ENCODE measurements at places on chromosomes 7 and 10.

- DNase-seq: no peak
Observed at GRCh38 chr10:71746344-71747037, 26.8 kb downstream of the VSIR start.

GRCh38 chr7:107492875-107493274, 23.0 kb downstream of the GPR22 start:
- no peak for DNase-seq

- DNase-seq: no peak
Observed at GRCh38 chr10:132300582-132300981, 7.2 kb downstream of the STK32C start.

DNA sequence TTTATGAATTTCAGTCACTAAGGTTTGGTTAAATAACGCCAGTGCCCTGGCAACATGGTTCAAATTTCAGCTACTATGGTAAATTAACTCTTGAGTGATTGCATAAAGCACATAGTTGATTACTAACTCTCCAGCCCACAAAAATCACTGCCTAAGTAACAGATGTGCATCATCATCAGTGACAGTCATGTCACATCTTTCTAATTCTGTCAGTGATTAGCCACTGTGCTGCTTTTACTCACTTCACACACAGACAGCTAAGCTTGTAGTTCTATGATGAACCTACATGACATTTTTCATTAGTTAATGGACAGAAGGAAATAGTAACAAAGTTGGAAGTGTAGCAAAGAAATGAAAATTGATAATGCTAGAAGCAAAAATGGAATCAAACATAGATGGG, 108.9 kb downstream of the DNAH11 start:
- peak; percentile 11 for DNase-seq

GRCh38 chr7:918441-919113, 35.9 kb downstream of the ADAP1 start:
- no peak for DNase-seq

DNA sequence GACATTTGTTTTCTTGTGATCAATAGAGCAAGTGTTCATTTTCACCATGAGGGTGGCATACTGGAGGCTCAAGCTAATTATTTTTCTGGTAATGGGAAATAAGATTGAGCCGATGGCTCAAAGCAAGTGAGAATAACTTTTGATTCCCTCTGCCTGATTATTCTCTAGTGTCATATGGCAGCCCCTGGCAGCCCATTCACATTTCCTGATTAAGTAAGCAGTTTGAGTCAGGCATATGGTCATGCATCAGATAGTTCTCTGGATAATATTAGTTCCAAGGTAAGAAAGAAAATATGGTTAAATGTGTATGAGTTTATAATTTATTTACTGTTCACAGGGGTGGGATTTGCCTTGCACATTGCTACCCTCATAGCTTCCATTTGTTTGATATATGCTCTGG, 109.2 kb downstream of the DYNC1I1 start:
- DNase-seq: no peak

- no peak for DNase-seq
Observed at GRCh38 chr10:86258941-86259340, 107.7 kb downstream of the GRID1 start.

DNA sequence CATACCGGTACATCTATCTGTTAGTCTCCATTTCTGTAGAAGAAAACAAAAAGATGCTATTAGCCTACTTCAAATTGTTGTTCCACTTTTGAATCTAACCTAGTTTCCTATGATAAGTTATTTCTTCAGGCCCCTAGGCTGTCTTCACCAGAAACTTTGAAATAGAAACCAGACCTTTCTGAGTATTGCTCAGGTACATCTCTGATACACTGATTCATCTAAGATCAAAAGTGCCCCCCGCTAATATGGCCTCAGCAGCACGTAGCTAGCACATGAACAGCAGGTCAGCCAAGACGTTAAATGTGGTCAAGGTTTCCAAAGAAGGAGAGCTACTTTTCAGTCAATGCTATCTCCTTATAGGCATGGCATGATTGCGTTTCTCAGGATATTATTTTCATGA, 23.6 kb downstream of the CTAGE6 start:
- no peak for DNase-seq

DNA sequence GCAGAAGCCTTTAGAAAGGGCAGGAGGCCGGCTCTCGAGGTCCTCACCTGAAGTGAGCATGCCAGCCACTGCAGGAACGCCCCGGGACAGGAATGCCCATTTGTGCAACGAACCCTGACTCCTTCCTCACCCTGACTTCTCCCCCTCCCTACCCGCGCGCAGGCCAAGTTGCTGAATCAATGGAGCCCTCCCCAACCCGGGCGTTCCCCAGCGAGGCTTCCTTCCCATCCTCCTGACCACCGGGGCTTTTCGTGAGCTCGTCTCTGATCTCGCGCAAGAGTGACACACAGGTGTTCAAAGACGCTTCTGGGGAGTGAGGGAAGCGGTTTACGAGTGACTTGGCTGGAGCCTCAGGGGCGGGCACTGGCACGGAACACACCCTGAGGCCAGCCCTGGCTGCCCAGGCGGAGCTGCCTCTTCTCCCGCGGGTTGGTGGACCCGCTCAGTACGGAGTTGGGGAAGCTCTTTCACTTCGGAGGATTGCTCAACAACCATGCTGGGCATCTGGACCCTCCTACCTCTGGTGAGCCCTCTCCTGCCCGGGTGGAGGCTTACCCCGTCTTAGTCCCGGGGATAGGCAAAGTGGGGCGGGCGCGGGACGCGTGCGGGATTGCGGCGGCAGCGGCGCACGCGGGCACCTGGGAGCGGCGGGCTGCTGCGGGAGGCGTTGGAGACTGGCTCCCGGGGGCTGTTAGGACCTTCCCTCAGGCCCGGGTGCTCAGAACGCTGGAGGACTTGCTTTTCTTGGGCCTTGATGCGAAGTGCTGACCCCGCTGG, at the start of gene FAS:
Gene FAS (plus strand): TSS at position 415 of the 777 bp plus-strand sequence. CDS start 79 bp downstream, at position 494.
- no peak for DNase-seq

- DNase-seq: no peak
Observed at GRCh38 chr7:136051203-136051928, 74.2 kb upstream of the MTPN start.

DNA sequence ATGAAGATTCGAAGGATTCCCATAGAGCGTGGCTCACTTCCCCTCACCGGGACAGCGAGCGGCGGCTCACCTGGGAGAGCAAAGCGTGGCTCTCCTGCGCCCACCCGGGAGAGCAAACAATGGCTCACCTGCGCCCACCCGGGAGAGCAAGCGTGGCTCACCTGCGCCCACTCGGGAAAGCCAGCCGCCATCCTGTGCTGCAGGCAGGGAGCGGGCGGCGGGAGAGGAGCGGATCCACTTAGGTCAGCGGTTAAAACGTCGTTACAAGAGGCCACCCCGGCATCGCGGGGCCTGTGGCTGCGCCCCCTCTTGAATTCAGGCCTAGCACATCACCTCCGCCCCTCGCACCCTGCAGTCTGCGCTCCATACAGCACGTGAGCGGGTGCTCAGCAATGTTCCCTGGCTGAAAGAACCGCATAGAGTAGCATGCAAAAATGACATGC, 461 bp upstream of the FIGNL1 start:
- DNase-seq: peak; percentile 28

DNA sequence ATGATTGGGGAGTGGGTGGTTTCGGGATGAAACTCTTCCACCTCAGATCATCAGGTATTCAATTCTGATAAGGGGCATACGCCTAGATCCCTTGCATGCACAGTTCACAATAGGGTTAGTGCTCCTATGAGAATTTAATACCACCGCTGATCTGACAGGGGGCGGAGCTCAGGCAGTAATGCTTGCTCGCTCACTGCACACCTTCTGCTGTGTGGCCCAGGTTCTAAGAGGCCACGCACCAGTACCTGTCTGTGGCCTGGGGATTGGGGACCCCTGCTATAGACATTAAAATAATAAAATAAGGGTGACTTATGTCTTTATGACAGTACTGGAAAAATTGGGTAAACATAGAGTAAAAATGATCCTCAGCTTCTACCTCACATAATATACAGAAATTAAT, 66.1 kb downstream of the SAMD9 start:
- no peak for DNase-seq

GRCh38 chr7:23107781-23108180, 2.2 kb downstream of the KLHL7 start:
- no peak for DNase-seq

GRCh38 chr10:3271354-3272115, 99.0 kb upstream of the PITRM1 start:
- no peak for DNase-seq

GRCh38 chr7:146956853-146957252, 840.3 kb downstream of the CNTNAP2 start:
- DNase-seq: no peak

GRCh38 chr7:155215576-155216325, 81.9 kb upstream of the INSIG1 start:
- DNase-seq: no peak

GRCh38 chr10:50653758-50654157, 30.0 kb upstream of the SGMS1 start:
- DNase-seq: no peak

GRCh38 chr10:79070606-79071395, 2.0 kb downstream of the ZMIZ1 start:
- peak; percentile 64 for DNase-seq

DNA sequence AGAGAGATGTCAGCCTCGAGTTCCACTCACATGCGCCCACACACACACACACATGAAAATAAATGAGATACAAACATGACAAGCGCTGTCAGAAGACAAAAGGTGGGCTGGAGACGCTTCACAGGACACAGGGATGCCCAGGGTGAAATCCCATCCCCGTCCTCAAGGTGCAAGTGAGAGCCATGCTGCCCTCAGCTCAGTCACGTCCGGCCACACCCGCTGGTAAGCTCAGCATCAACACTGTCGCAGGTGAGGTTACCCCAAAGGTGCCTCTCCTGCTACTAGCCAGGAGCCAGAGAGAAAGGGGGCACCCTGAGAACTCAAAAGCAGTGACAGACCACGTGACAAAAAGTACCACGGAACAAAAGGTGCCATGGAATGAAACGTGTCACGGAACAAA, 22.2 kb downstream of the PITRM1 start:
- no peak for DNase-seq

- no peak for DNase-seq
Observed at GRCh38 chr7:90201500-90202195, 9.9 kb upstream of the STEAP2 start.

DNA sequence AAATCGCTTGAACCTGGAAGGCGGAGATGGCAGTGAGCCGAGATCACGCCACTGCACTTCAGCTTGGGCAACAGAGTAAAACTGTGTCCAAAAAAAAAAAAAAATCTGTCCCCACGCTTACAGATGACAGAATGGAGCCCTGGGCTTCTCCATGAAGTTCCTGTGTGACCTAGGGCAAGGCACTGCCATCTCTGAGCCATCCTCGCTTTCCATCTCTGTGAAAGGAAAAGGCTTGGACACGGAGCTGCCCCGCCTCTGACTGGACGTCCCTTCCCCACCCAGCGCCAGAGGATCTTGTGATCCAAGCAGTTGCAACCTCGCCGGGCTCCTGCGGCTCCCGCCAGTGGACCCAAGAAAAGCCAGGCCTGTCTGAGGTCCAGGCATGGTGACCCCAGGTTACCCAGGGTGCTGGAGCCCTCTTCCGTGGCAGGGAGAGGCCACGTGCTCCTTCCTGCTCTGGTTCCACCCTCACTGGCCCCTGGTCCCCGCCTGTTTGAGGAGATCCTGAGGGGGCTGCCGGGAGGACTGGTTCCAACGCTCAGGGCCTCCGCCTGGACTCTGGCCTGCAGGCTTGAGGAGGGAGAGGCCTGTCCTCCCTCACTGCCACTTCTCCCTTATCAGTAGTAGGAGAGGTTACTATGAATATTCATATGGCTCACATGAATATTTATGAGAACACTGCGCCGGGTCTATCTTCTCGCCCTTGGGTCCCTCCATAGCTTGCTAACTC, 25.6 kb upstream of the ELFN1 start:
- no peak for DNase-seq

GRCh38 chr10:76012716-76013327, 581.4 kb downstream of the LRMDA start:
- DNase-seq: peak; percentile 45

GRCh38 chr7:73960548-73960947, 67.4 kb upstream of the ELN start:
- DNase-seq: no peak

DNA sequence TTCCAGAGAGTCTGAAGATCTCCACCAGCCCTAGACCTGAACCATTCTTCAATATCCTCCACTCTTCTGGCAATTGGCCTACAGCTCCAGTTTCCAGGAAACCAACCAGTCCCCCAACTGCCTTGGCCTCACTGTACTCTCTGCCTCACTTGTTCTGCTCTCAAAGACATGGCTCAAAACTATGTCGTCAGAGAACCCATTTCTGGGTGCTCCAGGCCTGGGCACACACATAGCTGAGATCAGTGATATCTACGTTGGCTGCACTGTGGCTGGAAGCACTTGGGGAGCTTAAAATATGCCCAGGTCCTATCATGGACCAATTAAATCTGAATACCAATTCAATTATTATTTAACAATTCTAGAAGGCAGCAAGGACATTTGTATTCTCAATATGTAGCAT, 93.1 kb downstream of the COBL start:
- DNase-seq: no peak

- no peak for DNase-seq
Observed at GRCh38 chr7:7333610-7334009, 151.3 kb downstream of the C1GALT1 start.

DNA sequence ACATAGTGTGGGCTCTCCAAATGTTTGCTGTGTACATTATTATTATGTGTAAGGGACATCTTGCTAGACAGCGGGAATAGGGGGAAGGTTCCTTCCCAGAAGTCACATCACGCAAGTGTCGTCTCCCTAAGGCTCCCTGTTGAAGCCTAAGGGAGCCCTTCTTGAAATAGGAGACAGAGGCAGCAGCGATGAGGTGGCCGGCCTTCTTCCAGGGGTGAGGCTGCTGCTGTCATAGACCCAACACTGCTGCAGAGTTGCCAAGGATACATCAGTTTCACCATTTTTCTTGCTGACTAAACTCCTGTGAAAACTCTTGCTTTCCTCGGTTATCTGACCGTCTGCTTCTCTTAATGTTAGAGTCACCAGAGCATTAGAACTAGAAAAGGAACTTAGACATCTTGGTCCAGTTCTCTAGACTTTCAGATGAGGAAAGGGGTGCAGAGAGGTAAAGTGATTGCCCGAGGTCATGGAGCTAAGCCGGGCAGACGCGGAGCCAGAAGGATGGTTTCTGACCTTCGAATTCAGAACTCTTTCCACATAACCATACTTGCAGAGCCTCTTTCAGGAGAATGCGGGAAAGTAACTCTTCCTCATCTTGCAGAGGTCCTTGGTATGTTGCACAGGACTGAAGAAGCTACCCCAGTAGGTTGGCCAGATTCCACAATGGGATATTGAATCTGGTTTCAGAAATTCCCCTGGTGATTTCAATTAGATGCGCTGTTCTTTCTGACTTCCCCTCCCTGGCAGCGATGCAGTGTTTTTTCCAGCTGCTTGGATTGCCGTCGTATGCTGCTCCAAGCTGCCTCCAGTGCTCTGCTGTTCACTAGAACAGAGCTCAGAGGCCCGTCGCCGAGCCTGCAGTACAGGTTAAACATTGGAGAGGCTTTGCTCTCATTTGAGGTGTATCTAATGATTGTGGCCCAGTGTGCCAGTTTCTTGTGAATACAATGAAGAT, 217.1 kb downstream of the CAMK1D start:
- no peak for DNase-seq

GRCh38 chr10:105243381-105243780, 602.3 kb downstream of the SORCS3 start:
- no peak for DNase-seq

- DNase-seq: no peak
Observed at GRCh38 chr7:120475994-120476393, 203.0 kb downstream of the KCND2 start.

Data from SK-N-DZ (cell line).